ENCODE measurements at places on chromosomes 1 and 21.
A peak's percentile ranks its signal among the peaks of the same experiment; 100 is the strongest.

- DNase-seq = no peak
Measured at GRCh38 chr1:185229981-185230380, 73.0 kb downstream of the SWT1 start.

GRCh38 chr1:65524931-65525265, 104.4 kb downstream of the LEPR start:
- no peak for DNase-seq

DNA sequence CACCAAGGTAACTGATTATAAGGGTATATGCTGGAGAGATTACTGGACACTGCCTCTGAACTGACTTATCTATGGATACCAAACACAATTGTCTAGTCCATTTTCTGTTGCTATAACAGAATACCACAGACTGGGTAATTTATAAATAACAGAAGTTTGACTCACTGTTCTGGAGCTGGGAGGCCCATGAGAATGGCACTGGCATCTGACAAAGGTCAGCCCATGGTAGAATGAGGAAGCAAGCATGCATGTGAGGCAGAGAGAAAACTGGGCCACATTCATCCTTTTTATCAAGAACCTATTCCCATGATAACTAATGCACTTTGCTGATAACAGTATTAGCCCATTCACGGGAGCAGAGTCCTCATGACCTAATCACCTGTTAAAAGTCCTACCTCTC, 37.4 kb downstream of the FCER1A start:
- no peak for DNase-seq

- no peak for DNase-seq
Measured at GRCh38 chr1:70768216-70768615, 279.4 kb downstream of the PTGER3 start.

GRCh38 chr21:38721055-38721454, 84.7 kb upstream of the ETS2 start:
- DNase-seq = no peak

GRCh38 chr21:40051801-40052200, 184.6 kb downstream of the PCP4 start:
- no peak for DNase-seq

- no peak for DNase-seq
Measured at GRCh38 chr1:35112668-35113067, 33.5 kb downstream of the ZMYM1 start.

- DNase-seq = no peak
Measured at GRCh38 chr1:236830560-236830959, 35.5 kb downstream of the MTR start.

GRCh38 chr21:45698493-45699184, 55.1 kb downstream of the PCBP3 start:
- no peak for DNase-seq

- DNase-seq = peak; percentile 24
Measured at GRCh38 chr1:234980645-234981396, 147.8 kb downstream of the TOMM20 start.

DNA sequence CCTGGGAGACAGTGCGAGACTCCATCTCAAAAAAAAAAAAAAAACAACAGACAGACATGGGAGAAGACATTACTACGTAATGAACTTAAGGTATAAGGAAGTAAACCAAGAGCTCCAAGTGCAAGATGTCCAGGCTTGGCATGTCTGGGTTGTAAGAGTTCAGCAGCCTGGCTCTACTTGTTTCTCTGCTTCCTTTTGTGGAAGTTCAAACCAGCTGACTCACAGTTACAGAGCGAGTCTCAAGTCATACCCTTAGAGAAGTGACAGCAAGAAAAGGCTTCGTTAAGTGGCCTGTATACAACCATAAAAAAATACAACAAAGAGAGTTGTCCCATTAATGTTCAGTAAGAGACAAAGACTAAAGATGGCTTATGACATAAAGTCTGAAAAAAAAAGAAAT, 1.3 kb downstream of the RIT1 start:
- no peak for DNase-seq

GRCh38 chr1:212607913-212608391, 609 bp upstream of the ATF3 start:
- no peak for DNase-seq

DNA sequence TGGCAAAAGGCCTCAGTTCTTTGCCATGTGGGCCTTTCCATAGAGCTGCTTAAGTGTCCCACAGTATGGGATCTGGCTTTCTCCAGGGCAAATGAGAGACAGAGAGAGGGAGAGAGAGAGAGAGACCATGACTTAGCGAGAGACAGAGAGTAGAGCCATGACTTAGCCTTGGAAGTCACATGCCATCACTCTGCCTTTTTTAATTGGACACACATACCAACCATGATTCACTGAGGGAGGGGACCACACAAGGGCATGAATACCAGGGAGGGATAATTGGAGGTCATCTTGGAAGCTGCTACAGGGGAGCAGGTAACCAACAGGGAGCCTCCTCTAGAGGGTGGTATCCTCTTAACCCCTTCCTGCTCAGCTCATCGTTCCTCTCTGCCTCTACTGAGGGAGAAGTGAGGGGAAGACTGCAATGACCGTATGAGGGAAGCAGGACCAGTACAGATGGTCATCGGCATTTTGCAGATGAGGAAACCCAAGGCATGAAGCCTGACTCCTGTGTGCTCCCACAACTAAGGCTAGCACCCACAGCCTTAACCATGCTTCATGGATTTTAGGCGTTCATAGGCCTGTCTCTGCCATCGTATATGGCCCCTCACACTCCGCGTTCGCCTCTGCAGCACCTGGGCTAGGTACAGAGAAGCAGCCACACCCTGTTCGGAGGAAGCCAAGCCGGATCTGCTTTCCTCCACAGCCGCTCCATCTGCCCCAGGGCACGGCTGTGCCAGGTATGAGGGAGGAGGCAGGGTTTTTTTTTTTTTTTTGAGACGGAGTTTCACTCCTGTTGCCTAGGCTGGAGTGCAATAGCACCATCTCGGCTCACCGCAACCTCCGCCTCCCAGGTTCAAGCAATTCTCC, 38.6 kb downstream of the MEF2D start:
- no peak for DNase-seq

- DNase-seq = no peak
Measured at GRCh38 chr1:218266356-218266755, 18.7 kb upstream of the RRP15 start.

- peak; percentile 57 for DNase-seq
Measured at GRCh38 chr1:18951818-18952391, 4.6 kb downstream of the IFFO2 start.

DNA sequence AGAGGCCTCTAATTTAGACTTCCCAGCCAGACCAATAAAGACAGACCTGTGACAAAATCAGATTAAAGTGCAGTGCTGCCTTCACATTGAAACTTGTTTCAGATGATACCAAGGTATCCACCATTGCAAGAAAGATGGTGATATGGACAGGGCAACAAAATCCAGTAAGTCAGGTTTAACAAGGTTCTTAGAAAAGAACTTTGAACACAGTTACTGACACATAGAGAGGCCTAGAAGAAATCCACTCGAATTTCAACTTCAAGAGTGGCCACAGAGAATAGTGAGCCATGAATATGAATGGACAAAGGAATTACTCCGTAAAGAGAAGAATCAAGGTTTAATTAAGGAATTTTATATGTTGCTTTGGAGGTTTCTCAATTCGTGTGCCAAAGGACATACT, 230.4 kb downstream of the KCNT2 start:
- no peak for DNase-seq

- DNase-seq = no peak
Measured at GRCh38 chr1:152796421-152796820, at the start of gene LCE1D. LCE1D (plus strand) TSS chr1:152796721; CDS start chr1:152797795, 1,074 bp downstream.

- no peak for DNase-seq
Measured at GRCh38 chr1:76933847-76934815, 66.9 kb downstream of the ST6GALNAC5 start.

GRCh38 chr1:46530791-46531409, 20.5 kb downstream of the KNCN start:
- no peak for DNase-seq

DNA sequence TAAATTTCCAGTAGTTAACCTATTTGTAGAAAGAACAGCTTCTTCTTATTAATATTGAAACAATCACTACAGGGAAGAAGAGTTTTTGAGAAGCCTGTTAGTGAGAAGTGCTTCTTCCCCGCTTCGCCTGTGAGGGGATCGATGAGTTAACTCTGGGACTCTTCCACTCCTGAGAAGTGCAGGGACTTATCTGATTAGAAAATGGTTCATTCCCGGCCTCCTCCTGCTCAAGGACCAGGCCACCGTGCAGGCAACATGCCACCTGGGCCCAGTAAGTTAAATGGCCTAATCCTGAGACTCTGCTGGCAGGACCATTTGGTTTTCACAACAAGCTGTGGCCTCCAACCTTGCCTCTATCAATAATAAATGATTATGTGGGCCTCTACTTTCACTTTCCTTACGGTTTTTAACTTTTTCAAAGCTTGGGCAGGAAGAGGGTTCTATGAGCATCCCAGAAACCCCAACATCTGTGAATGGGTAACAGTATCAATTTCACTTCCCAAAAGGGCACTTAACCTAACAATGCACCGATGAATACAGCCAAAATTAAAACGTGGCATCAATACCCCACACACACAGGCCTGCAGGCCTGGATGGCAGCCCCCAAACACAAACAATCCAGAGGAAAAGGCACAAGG, 33.1 kb downstream of the SIPA1L2 start:
- DNase-seq = no peak
